ENCODE measurements at places on chromosomes 4 and X. TPM values are rescaled to one million over a fixed set of nuclear protein-coding genes. Genes with fewer than 3 reads are reported as not detected.

ARX gene
- 0.29 TPM for total RNA-seq

IL1RAPL1 gene
- total RNA-seq, result not detected

MAGEB17 gene
- total RNA-seq, result not detected

REPS2 gene
- total RNA-seq, result 0.32 TPM

SYN1 gene
- total RNA-seq, result 0.31 TPM

ANKRD37 gene
- 3.4 TPM for total RNA-seq

APLN gene
- 1.2 TPM for total RNA-seq

SOWAHB gene
- total RNA-seq, result 0.06 TPM

Data from A549 treated with RU486 at 1 μM for 4 hours (cell line).